ENCODE measurements at places on chromosomes 6 and 20.

GRCh38 chr6:54758340-54758739 is 88.2 kb upstream of the FAM83B start:
- no peaks in the 10 kb centered on the region for H3K27me3 ChIP-seq
- no peak overlapping the region for H3K4me3 ChIP-seq
- no peaks in the 10 kb centered on the region for H3K4me1 ChIP-seq
- DNase-seq = no peak
- H3K27ac ChIP-seq = no peak overlapping the region

GRCh38 chr20:48191200-48191599 is 405.9 kb upstream of the SULF2 start:
- H3K27ac ChIP-seq = no peak overlapping the region
- peaks cover 76% of the 10 kb centered on the region for H3K4me1 ChIP-seq
- H3K4me3 ChIP-seq = no peak overlapping the region
- H3K27me3 ChIP-seq = peaks cover 9% of the 10 kb centered on the region
- H3K36me3 ChIP-seq = peaks cover 4% of the 10 kb centered on the region
- no peak for DNase-seq

- peaks cover 9% of the 10 kb centered on the region for H3K4me1 ChIP-seq
- no peaks in the 10 kb centered on the region for H3K36me3 ChIP-seq
- H3K27me3 ChIP-seq = peaks cover 70% of the 10 kb centered on the region
- peak within 1 kb of the TSS; percentile 63 for H3K4me3 ChIP-seq
Measured at GRCh38 chr20:38601216-38602184, at the start of gene ARHGAP40. ARHGAP40 (plus strand) TSS chr20:38601809.

- no peak for DNase-seq
- H3K27me3 ChIP-seq = no peaks in the 10 kb centered on the region
- H3K4me3 ChIP-seq = no peak overlapping the region
- H3K36me3 ChIP-seq = peaks cover 8% of the 10 kb centered on the region
- no peaks in the 10 kb centered on the region for H3K4me1 ChIP-seq
- H3K27ac ChIP-seq = no peak overlapping the region
Measured at GRCh38 chr6:35669451-35670045, 19.2 kb downstream of the FKBP5 start.

DNA sequence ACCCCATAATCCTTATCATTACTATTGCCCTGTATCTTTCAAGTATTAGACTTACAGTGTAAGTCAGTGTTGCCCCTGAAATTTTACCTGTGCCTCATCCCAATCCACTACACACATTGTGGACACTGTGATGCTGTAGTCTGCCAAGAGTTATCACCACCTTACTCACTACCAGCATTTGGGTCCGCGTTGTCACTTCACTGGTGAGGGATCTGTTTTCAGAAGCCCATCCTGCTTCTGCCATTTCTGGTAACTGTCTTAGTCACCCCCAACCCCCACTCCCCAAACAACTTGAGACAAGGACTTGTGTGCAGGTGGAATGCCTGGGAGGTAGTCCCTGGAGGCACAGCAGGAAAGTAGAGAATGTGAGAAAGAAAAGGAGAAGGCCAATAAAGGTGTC is 6.0 kb upstream of the RAB44 start:
- H3K27ac ChIP-seq = no peak overlapping the region
- H3K27me3 ChIP-seq = peaks cover 6% of the 10 kb centered on the region
- H3K36me3 ChIP-seq = peaks cover 11% of the 10 kb centered on the region
- no peak for DNase-seq
- H3K4me3 ChIP-seq = no peak overlapping the region

DNA sequence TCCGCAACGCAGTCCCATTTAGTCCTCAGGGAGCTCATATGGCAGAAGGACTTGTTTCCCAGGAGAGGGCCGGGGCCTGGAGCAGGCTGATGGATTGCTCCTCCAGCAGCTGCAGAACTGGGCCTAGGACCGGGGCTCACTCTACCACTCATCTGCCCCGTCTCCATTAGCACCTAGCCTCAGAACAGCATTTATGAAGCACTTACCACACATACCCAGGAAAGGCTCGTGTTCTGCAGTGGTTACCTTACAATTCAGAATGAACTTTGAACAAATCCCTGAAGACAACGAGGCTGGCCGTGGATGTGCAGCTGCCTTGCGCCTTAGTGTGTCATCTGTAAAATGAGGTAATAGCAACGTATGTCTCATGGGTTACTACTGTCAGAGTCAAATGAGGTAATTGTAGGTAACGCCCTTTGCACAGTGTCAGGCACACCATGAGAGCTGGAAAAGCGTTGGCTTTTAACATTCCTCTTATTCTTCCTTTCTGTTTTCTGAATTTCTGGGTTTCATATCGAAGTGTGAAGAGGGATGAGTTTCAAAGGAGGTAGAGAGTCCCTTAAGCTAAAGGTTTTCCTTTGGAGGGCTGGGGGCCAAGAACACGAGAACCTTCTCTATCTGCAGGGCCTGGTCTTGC is 46.3 kb upstream of the CD93 start:
- H3K36me3 ChIP-seq = no peaks in the 10 kb centered on the region
- no peak overlapping the region for H3K27ac ChIP-seq
- peaks cover 15% of the 10 kb centered on the region for H3K4me1 ChIP-seq
- no peak for DNase-seq
- H3K27me3 ChIP-seq = peaks cover 7% of the 10 kb centered on the region

DNA sequence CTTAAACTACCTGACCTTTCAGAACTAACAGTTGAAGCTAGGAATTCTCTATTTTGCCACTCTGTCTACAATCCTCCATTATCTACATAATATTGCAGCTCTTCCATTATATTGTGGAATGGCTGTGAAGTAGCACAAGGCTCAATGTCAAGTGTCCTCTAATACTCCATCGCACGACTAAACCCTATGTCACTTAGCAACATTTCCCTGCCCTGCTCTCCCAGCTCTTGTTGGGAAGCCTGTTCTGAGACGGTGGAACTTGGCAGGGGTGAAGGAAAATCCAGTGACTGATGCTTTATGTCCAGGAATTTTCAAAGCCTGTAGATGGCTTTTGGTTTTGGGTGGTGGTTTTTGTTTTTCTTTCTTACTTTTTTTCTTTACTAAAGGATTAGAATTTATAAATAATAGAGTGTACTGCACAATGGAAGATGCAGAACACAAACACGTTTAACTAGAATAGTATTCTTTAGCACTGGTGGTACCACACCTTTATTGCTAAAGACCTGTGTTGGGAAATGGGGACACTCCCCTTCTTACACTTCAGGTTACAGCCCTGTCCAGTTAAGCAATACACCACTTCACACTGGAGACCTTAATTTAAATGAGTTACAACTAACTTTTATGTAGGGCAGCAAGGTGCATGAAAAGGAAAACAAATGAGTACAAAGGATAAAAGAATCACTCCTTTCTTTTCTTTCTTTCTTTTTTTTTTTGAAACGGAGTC is 20.7 kb upstream of the AMD1 start:
- no peak overlapping the region for H3K27ac ChIP-seq
- H3K27me3 ChIP-seq = no peaks in the 10 kb centered on the region
- DNase-seq = no peak
- no peak overlapping the region for H3K4me3 ChIP-seq
- no peaks in the 10 kb centered on the region for H3K36me3 ChIP-seq
- no peaks in the 10 kb centered on the region for H3K4me1 ChIP-seq

- H3K4me3 ChIP-seq = no peak overlapping the region
- H3K4me1 ChIP-seq = peaks cover 5% of the 10 kb centered on the region
- peaks cover 2% of the 10 kb centered on the region for H3K27me3 ChIP-seq
Measured at GRCh38 chr6:73511796-73512195, 9.0 kb downstream of the EEF1A1 start.

GRCh38 chr20:59063358-59064213 is 21.0 kb upstream of the PRELID3B start:
- no peak overlapping the region for H3K27ac ChIP-seq
- DNase-seq = no peak
- H3K4me1 ChIP-seq = peaks cover 12% of the 10 kb centered on the region
- H3K4me3 ChIP-seq = peak overlapping the region; percentile 21

DNA sequence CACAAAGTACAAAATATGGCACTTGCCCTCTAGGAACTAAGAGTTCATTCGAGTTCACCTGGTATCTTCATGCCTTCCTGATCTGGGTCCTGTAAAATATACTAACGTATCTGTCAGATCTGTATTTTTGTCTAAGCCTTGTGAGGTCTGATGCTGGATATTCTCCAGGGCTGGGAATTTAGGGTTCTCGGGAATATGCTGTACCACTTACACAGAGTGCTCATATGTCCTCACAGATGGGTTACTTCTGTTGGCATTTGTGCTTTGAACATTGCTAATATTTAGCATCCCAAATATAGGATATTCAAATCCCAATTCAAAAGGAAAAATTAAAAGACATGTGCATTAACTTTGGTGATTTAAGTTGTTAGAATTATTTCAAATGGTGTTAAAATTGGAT is 122.0 kb downstream of the DNAH8 start:
- H3K27me3 ChIP-seq = no peaks in the 10 kb centered on the region
- no peak overlapping the region for H3K27ac ChIP-seq
- H3K4me3 ChIP-seq = no peak overlapping the region
- no peaks in the 10 kb centered on the region for H3K4me1 ChIP-seq

DNA sequence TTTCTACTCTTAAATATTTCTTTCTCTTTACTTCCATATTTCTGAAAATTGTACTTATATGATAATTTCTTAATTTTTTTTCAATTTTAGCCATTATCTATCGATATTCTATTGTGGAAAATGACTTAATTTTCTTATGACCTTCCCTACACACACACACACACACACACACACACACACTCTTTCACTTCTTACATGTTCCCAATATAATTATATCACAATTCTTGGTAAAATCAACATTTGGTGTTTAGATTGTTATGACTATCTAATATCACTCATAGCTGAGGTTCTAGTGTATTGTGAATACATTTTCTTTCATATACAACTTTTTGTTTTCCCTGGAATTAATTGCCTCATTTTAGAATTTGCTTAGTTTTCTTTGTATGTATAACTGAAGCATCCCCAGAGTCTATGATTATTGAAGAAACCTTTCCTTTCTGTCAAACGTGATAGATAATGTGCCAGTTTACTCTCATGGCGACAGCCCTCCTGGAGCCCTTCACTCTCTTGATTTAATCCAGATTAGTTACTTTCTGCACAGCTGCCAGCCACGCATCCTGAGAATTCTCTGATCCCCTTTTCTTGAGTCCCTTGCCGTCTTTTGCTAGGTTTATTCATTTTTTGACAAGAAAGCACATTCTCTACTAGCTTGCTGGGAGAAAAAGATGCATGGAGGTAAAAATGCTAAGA is 63.4 kb downstream of the RNF182 start:
- H3K27ac ChIP-seq = no peak overlapping the region
- H3K4me1 ChIP-seq = no peaks in the 10 kb centered on the region
- H3K27me3 ChIP-seq = no peaks in the 10 kb centered on the region
- no peak for DNase-seq
- H3K4me3 ChIP-seq = no peak overlapping the region

DNA sequence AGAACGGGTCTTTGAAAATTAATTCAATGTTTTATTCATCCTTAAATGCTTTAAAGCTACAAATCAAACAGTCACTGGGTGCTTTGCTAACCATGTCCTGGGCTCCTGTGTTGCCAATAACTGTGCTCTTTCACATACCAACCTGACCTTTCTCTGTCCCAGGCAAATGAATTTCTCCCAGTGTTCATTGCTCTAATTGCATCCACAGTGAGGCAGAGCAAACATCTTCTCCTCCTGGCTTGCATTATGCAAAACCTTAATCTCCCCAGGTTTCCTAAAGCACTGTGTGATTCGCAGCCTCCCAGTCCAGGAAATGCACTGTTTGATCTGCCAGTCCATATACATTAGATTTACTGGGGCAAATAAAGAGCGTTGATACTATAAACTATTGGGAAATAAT is 219.0 kb downstream of the PREX1 start:
- no peak overlapping the region for H3K4me3 ChIP-seq
- no peak overlapping the region for H3K27ac ChIP-seq
- no peaks in the 10 kb centered on the region for H3K36me3 ChIP-seq
- H3K4me1 ChIP-seq = peaks cover 69% of the 10 kb centered on the region

GRCh38 chr6:54083287-54083686 is 28.0 kb upstream of the MLIP start:
- H3K27ac ChIP-seq = no peak overlapping the region
- H3K4me1 ChIP-seq = peaks cover 12% of the 10 kb centered on the region
- no peaks in the 10 kb centered on the region for H3K27me3 ChIP-seq
- H3K4me3 ChIP-seq = no peak overlapping the region
- no peak for DNase-seq
- H3K36me3 ChIP-seq = no peaks in the 10 kb centered on the region

DNA sequence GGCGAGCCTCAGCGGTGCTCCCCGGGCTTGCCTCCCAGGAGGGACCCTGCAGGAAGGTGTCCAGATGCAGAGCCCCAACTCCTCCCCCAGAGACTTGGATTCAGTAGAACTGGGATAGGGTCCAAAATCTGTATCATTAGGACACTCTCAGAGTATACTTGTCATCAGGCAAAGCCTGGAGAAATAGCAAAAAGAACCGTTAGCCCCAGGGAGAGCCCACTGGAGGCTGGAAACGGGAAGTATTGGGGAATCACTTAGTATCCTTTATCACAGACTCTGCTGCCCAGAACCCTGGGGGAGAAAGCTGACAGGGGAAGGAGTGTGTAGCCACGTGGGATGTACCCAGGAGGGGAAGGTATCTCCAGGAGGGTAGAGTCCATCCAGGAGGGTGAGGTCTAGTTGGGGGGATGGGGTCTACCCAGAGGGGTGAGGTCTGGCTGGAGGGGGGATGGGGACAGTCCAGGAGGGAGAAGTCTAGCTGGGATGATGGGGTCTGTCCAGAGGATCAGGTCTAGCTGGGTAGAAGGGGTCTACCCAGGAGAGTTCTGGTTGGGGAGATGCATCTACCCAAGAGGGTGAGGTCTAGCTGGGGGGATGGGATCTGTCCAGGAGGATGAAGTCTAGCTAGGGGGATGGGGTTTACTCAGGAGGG is 107.2 kb downstream of the LY86 start:
- H3K4me3 ChIP-seq = peak overlapping the region; percentile 13
- peaks cover 3% of the 10 kb centered on the region for H3K27me3 ChIP-seq
- DNase-seq = no peak
- H3K27ac ChIP-seq = peak overlapping the region; percentile 77
- H3K4me1 ChIP-seq = peaks cover 51% of the 10 kb centered on the region

DNA sequence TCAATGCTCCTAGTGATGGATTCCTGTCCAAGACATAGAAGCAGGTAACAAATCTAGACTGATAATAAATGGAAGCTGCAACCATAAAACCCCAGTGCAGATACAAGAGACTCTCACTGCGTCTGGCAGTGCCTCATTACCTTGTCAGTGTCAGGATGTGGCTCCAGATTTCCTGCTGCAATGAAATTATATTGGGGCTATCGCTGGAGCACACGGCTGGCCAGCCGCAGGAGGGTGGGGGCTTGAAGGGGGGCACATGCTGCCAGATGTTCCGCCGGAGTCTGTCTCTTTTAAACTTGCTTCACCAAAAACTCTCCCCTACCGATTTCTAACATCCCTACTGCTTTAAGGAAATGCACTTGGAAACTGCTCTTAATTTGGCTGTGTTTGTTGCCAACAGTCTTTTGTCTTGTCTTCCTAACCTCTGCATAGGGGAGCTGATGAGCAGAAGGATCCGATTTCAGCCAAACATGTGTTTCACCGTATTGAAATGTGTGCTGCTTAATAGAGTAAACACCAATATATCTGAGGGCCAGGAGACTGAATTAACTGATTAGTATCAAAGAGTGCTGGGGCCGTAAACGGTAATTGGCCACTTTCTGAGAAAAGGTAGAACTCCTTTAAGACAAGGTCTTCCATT is 102.2 kb upstream of the EXOC2 start:
- DNase-seq = no peak
- H3K36me3 ChIP-seq = no peaks in the 10 kb centered on the region
- H3K4me3 ChIP-seq = no peak overlapping the region
